ENCODE measurements at places on chromosomes 1 and 21.

DNA sequence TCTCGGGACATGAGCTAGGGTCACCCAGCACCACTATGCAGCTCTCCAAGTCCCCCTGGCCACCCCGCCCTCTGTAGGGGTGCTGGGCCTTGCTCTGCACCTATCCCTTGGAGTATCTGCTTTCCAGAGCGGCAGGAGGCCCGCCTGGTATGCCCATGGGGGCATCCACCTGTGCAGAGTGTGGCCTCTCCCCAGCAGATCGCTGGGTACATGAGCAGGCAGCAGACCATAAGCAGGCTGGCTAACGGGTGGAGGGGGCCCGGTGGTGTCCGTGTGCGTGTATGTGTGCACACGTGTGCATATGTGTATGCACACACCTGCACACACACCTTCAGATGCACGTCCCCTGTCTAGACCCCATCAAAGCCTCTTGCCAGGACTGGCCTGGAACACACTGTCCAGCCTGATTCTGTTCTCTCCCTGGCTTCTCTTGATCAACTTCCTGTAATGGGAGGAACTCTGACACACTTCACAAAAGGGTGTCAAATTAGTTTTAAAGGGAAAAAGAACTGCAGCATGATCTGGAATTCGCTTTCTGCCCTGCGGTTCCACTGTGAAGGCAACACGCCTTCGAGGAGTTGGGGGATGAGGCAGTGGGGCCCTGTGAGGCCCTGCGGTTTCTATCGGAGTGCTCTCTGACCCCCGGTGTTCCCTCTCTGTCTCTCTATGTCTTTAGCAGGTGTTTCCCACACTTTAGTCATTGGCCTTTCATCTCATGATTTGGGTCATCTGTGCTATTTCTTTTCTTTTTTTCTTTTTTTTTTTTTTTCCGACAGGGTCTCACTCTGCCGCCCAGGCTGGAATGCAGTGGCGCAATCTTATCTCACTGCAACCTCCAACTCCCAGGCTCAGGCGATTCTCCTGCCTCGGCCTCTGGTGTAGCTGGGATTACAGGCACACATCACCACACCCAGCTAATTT lies 17.2 kb upstream of the NPHP4 start:
- no peak for DNase-seq

- no peak for DNase-seq
Measured at GRCh38 chr1:183942933-183943693, 94.4 kb downstream of the COLGALT2 start.

- no peak for DNase-seq
Measured at GRCh38 chr1:1561801-1562470, 12.7 kb downstream of the SSU72 start.

DNA sequence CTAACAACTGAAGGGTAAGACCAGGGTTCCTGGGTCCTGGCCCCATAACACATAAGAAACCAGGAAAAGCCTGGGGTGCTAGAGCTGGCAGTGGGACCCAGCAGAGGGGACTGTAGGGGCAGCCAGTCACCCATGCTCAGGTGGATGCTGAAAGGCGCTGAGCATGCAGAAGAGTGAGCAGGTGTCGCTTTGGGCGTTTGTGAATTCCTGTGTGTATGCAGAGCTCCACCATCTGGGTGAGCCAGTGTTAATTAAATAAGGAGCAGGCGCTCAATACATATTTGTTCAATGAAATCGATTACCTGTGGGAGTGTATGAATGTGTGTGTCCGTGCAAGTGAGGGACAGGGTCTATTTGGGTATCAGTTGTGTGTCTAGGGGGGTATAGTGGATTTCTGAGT lies 499 bp downstream of the C1QA start:
- no peak for DNase-seq

- no peak for DNase-seq
Measured at GRCh38 chr1:15969321-15969880, 6.5 kb downstream of the ZBTB17 start.

DNA sequence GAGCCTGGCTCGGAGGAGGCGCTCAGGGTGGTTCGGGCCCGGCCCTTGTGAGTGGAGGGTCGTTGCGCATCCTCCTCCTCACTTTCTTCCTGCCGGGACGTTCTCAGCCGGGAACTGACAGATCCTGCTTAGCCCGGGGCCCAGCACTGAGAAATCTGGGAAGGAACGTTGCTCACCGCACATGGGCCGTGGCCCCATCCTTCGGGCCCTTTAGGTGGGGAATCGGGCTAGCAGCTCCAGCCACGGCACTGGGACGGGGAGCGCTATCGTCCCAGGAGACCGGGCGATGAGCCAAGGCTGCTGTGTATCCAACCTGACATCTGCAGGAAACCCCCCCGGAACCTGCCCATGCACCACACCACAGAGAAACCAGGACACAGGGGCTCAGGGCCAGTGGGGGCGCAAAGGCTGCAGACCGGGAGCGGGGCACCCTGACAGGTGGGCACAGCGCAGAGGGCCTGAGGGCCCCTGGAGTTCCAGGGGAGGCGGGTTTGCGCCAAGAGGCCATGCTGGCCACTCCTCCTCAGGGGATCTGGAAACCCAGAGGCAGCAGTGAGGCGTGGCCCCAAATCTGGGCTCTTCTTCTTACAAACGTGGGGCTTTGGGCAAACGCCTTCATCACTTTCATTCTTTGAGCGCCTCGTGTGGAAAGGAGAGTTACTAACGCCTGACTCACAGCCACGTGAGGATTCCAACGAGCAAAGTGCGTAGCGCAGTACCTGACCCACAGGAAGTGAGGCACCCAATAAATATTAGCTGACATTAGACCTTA lies at the start of gene SH2D5:
TSS of gene SH2D5 (minus strand) at position 116 of the 772 bp plus-strand sequence. CDS start 4,659 bp downstream, outside the sequence.
- DNase-seq = no peak

GRCh38 chr1:119544165-119544762 lies 37.3 kb downstream of the HSD3B1 start:
- DNase-seq = no peak

- no peak for DNase-seq
Measured at GRCh38 chr1:37793773-37794371, at the start of gene MANEAL. MANEAL (plus strand) TSS chr1:37793847; CDS start chr1:37794183, 336 bp downstream.

GRCh38 chr1:20603504-20604464 lies 14.9 kb downstream of the CDA start:
- no peak for DNase-seq

- DNase-seq = no peak
Measured at GRCh38 chr1:109767637-109768334, 4.1 kb upstream of the EPS8L3 start.

DNA sequence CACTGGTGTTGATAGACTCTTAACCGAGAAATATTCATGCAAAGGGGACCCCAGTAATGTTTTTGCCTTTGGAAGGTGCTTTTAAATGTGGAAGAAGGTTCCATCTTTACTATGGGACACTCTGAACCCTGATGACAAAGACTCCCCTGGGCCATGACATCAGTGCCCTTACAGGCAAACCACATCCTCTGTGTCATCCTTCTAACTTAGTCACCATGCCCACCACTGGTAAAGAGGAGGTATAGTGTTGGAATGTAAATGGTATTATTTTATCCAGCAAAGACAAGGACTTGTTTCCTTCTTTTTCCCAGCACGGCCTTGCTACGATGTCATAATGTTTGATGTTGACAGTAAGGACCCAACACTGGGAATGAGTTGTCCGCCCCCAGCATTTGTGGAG lies 12.6 kb downstream of the METTL13 start:
- no peak for DNase-seq

- no peak for DNase-seq
Measured at GRCh38 chr1:41341365-41341683, 19.9 kb upstream of the FOXO6 start.

DNA sequence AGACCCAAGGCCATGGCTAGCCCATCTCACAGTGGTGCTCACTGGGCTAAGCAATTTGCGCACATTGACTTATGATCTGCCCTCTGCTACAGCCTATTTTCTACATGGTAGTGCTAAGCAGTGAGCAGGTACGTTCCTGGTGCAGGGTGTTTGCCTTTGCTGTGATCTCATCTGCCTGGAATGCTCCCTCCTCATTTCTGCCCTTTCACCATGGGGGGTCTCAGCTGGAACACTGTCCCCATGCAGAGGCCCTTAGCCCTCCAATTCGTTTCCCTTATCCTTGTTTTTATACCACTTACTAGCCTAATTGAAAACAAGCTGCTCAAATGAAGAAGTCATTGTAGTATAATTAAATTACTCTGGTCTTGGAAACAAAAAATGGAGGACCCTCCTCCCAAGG lies 2.0 kb upstream of the B3GALT5 start:
- DNase-seq = no peak

DNA sequence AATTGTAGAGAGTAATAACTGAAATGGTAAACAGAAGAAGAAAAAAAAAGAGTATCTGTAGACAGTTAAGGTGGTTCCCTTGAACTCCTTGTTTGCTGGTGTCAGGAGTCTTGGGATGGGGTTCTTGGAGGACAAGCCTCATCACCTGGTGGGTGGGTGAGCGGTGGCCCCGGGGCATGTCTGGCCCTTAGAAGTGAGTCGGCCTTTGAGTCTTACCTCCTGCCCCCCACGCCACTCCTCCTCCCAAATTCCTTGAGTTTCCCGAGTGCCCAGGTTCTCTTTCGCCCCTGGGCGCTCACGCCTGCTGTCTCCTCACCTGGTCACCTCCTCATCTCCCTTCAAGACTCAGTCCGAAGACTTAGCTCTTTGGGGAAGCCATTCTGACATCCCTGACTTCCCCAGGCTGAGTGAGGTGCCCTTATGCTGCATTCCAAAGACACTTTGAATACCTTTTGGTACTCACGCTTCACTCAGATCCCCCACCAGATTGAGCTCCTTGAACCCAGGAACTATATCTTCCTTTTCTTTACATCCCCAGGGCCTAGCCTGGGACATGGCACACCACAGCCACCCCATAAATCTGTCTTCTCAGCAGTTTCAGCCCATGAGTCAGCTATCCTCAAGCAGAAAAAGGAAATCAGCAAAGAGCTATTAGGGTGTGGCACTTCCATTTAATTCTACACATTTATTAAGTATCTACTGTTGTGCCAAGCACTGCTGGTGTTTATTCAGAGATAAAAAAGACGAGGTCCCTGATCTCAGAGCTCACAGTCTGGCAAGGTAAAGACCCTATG lies 13.5 kb upstream of the IKBKE start:
- no peak for DNase-seq

DNA sequence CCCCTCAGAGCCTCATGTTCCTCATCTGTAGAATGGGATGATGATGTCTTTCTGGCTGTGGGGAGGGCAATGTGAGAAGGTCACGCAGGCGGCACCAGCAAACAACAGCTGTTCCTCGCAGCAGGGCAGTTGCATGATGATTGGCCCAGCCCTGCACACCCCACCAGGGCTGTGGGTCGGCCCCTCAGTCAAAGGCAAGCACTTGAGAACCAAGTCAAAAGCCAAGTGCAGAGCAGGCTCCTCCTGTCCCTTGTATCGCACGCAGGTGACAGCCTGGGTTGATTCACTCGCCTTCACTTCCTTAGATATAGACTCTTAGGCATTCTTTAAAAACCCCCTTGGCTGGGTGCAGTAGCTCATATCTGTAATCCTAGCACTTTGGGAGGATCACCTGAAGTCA lies 191.9 kb upstream of the C1orf174 start:
- DNase-seq = no peak

DNA sequence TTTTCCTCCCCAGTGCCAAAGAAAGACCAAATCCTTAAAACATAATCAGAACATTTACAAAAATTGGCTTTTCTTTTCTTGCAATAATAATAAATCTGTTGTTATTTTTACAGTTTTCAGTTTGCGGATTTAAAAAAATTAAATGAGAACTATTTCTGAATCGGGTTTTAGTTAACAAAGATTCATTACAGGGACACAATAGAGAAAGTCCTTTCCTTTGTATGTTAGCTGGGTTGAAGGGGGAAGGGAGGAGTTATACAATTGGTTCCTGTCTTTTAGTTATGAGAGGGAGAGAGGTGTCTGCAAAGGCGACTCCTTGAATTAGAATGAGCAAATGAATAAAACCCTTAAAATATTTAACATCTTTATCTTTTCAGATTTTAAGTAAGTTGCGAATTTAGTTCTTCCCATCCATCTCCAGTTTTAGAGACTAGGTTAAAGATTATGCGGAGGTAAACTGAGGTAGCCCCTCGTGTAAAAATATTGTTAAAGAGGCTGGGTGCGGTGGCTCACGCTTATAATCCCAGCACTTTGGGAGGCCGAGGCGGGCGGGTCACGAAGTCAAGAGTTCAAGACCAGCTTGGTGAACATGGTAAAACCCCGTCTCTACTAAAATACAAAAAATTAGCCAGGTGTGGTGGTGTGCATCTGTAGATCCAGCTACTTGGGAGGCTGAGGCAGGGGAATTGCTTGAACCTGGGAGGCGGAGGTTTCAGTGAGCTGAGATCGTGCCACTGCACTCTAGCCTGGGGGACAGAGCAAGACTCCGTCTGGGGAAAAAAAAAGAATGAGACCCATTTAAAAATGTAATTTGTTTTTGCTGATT lies 3.9 kb downstream of the SPEN start:
- DNase-seq = no peak

Data from anterior cingulate cortex (tissue), 58 donors.